ENCODE measurements at places on chromosomes 4 and X.

DNA sequence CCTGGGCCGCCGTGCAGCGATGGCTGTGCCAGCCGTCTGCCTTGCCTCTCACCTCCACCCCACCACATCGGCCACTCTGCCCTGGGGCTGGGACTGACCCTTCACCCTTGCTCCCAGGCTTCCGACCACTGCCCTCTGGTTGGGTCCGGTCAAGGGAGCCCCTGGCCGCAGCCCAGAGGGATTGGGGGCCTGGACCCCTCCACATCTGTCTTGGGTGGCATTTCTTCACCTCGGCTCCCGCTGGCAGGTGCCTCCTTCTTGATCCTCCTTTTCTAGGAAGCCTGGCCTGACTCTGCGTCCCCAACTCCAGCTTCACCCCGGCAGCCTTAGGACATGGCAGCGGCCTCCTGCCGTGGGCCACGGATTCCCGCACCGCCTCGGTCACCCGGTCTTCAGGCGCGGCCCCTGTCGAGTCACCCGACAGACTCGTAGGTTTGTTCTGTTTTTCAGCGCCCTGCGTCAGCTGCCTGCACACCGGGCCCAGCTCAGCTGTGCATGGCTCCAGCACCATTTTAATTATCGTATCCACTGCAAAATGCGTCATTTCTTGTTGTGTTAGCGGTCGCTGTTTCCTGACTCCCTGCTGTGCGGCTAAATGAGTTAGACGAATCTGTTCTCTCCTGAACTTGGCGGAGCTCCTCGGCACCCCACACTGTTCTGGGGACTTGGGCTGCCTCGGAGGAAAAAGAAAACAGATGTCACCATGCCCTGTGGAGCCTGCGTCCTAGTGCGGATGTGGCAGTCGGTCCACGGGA lies 124.0 kb downstream of the FAM53A start:
- DNase-seq: no peak
- H3K27ac ChIP-seq: no peak overlapping the region
- peaks cover 30% of the 10 kb centered on the region for H3K27me3 ChIP-seq
- no peaks in the 10 kb centered on the region for H3K36me3 ChIP-seq
- H3K4me3 ChIP-seq: no peak overlapping the region
- H3K4me1 ChIP-seq: no peaks in the 10 kb centered on the region

- 0 out of 2 replicates have a peak overlapping the region, but pooled peaks have one; percentile 30 for H3K4me3 ChIP-seq
- peak overlapping the region; percentile 40 for H3K27ac ChIP-seq
- DNase-seq: peak; percentile 53
- no peaks in the 10 kb centered on the region for H3K36me3 ChIP-seq
These were observed 105.1 kb upstream of the GRID2 start for GRCh38 chr4:92198711-92199110.

- no peak overlapping the region for H3K4me3 ChIP-seq
- H3K36me3 ChIP-seq: no peaks in the 10 kb centered on the region
- H3K27me3 ChIP-seq: no peaks in the 10 kb centered on the region
- peaks cover 25% of the 10 kb centered on the region for H3K4me1 ChIP-seq
These were observed 53.8 kb downstream of the RBM47 start for GRCh38 chr4:40575846-40576245.

DNA sequence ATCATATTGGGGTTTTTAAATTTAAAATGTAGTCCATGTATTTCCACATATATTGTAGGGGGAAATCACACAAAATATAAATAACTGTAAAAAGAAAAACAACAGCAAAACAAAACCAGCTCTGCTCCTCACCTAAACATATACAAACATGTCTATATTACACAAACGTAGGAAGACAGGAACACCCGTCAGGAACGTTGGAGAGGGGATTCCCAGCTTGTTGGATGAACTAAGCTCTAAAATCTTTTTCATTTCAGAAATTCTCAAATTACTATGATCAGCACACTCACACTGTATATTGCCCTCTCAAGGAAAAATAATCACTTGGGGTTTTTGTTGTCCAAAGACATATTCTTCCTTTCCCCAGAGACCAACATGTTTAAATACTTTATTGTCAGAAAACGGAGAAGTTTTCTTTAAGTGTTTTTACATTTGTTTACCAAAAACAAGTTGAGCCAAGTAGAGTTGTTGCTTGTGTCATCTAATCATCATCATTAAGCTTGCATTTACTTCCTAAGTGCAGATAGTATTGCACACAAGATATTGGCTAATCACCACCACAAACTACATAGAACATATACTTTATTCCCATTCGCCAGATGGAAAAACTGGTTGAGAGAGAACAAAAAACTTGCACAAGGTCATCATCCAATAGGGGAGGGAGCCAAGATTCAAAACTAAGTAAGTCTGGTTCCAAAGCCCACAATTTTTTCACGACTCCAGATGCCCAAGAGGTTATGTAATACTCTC lies 2.4 kb upstream of the TLR10 start:
- no peak overlapping the region for H3K4me3 ChIP-seq
- no peaks in the 10 kb centered on the region for H3K4me1 ChIP-seq
- H3K36me3 ChIP-seq: no peaks in the 10 kb centered on the region
- H3K27ac ChIP-seq: no peak overlapping the region
- no peaks in the 10 kb centered on the region for H3K27me3 ChIP-seq
- DNase-seq: no peak

DNA sequence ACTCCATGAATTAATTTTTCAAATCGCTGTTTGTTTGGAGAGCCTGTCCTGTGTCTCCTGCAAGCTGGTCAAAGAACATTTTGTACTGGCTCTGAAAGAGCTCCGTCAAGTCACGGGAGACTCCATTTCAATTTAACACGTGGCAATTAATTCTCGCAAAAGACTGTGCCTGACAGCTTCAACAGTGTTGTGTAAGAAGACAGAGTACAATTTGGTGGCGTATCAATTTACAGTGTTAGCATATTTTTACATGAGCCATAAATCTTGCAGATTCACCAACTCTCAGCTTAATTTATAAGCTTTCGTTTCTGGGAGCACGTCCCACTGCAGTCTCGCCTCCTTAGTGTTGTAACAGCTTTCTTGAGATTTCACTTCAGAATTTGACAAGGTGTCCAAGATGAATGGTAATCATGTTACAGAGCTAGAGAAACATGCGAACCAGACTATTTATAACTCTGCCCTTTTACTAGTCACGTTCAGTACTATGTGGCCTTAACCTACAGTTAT lies 70.8 kb downstream of the RWDD4 start:
- H3K4me1 ChIP-seq: no peaks in the 10 kb centered on the region
- no peak overlapping the region for H3K4me3 ChIP-seq
- no peaks in the 10 kb centered on the region for H3K27me3 ChIP-seq
- no peaks in the 10 kb centered on the region for H3K36me3 ChIP-seq
- no peak for DNase-seq
- no peak overlapping the region for H3K27ac ChIP-seq

DNA sequence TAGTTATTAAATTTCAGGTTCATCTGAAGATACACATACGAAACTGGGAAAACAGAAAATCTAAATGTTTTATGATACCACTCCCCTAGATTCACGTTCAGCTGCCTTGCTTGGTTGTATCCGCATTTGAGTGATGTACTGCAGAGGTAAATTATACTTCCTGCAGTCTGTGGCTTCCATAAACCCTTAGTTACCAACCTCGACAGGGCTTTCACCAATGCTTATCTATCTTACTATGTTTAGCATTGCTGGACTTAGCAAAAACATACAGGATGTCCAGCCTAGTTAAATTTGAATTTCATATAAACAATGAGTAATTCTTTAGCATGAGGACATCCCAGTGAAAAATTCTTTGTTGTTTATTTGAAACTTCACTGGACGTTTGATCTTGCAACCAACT lies 108.8 kb downstream of the TMA16 start:
- no peak overlapping the region for H3K4me3 ChIP-seq
- no peaks in the 10 kb centered on the region for H3K27me3 ChIP-seq
- no peak overlapping the region for H3K27ac ChIP-seq
- no peaks in the 10 kb centered on the region for H3K36me3 ChIP-seq
- H3K4me1 ChIP-seq: no peaks in the 10 kb centered on the region
